Pancreas (tissue), 10 donors: ENCODE measurements at places on chromosomes 12 and 14. TPM values are rescaled to one million over a fixed set of nuclear protein-coding genes. Genes with fewer than 3 reads are reported as not detected.

LIN7A gene
- 0.77 TPM for polyA plus RNA-seq

SERPINA12 gene
- polyA plus RNA-seq = not detected

DNA sequence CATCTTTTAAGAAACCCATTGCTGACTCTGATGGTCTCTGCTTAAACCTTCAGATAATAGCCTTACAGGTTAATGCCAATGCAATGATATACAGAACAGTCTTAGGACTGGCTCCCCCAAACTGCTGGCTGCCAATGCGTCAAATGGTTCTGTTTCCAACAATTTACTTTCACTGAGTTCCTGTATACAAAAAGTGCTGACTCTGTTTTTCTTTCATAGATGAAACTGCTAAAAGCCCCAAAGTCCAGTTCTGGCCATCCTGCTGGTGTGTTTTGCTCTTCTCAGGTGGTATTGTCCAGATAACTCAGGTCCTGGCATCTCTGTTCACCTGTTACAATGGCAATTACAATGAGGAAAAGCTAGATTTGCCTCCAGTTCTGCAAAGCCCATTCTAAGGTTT, 326.9 kb downstream of the GRIN2B start:
- DNase-seq = no peak

GPRC5D gene
- 0.42 TPM for polyA plus RNA-seq
